Cerebellar nuclear complex (tissue), 1 donor: ENCODE measurements at places on chromosomes 3 and 15.

DNA sequence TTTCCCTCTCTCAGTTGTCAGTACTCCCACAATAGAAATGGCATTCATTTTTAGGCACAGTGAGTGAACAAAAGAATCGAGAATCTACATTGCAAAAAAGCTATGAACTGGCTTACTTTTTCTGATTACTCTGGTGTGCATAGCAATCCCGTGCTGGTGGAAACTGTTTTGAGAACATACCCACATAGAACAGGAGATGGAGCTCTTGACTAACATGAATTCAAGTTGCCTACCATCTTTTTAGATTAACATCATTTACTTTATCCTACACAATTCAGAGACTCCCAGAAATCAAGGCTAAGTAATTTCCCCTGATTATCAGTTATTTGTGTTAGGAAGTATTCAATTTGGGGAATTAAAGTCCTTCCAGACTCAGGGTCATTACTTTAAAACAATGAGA lies 326.6 kb downstream of the ARPP21 start:
- no peak for DNase-seq

DNA sequence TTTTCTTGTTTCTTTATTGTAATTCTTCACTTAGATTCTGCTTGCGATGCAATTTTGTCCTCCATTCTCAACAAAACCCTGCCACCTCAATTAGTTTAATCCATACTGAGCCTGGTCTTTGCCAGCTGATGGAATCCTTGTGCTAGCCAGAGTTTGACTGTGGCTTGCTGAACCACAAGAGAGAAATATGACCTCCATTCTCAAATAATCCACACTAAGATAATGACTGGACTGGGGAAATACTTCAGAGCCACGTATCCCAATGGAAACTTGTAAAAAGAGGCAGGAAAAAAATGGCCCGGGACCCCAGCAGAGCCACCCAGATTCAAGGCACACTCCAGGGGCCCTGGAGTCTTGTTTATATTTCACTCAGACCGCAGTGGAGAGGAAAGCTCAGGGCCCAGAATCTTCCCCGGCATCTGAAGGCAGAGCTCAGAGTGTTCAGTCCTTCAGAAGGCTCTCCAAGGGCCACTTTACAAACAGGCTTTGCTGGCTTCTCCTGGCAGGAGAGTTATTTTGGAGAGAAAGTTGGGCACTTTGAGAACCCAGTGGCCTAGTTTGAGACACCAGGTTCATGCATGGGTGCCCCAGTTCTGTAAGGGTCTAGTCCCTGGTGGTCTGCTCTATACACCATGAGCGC lies 62.7 kb downstream of the SSUH2 start:
- DNase-seq, result no peak

DNA sequence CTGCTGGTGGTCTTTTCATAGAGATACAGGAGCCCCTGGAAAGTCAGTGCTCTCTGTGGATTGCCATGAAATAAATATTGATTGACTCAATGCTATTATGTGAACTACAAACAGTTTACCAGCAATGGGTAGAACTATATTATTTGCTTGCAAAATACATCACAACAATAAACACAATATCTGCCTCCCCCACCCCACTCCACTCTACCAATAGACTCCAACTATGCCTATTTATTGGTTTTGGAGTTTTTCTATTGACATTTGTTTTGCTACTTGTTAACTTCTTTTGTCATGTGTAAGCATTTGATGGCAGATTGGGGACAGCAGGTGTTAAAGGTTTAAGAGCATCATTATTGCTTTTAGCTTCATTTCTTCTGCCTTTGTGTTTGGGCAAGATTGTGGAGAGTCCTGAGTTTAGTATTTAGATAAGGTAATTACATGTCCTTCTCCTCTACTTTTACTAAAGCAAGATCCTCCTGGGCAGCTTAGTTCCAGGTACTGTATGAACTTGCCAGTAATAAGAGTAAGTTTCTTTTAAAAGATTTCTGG lies 8.3 kb downstream of the FNDC3B start:
- DNase-seq, result no peak

DNA sequence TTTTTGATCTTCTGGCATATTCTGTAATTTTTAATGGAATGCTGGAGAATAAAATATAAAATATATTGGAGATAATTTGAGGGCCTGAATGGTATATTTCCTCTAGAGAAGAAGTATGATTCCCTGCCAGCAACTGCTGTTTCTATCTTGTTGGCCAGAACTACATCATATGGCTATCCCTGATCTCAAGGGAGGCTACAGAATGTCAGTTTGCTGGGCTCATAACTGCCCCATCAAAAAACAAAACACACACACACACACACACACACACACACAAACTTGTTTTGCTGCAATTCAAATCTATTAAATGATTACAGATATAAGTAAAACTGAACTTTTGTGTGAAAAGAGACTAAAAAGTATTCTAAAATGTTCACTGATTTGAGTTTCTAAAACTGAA lies 51.0 kb downstream of the RASA2 start:
- DNase-seq, result no peak

DNA sequence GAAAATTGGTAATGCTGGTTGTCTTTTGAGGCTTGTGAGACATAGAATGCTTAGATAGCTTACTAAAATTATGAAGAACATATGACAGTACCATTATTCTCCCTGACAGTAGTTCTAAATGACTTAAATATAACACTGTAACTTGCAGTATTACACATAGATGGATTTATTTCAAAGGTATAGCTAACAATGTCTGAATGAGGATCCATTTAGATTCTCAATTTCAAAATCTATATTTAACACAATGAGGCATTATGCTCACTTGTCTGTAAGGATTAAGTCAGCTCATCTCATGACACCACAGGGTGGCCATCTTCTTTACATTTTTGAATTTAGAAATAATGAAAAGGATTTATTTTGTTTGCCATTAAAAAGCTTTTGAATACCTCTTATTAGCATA lies 108.4 kb downstream of the CCNL1 start:
- DNase-seq, result no peak

DNA sequence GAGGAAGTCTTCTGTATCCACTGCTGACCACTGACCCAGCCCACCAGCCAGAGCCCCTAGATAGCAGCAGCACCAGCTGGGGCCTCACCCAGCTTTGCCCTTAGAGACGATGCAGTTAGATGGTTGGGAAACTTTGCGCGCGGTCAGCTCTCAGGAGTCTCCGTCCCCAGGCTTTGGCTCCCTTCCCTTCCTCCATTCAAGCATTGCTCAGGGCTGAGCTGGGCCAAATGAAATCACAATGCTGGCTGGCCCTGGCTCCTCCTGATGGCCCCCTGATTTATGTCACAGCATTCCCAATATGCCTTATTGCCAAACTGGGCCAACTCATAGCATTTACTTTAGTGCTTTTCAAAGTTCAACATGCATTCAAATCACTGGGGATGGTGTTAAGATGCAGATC lies 34.6 kb upstream of the RHCG start:
- DNase-seq, result no peak

- no peak for DNase-seq
Measured at GRCh38 chr3:105512061-105512460, 145.4 kb downstream of the ALCAM start.

DNA sequence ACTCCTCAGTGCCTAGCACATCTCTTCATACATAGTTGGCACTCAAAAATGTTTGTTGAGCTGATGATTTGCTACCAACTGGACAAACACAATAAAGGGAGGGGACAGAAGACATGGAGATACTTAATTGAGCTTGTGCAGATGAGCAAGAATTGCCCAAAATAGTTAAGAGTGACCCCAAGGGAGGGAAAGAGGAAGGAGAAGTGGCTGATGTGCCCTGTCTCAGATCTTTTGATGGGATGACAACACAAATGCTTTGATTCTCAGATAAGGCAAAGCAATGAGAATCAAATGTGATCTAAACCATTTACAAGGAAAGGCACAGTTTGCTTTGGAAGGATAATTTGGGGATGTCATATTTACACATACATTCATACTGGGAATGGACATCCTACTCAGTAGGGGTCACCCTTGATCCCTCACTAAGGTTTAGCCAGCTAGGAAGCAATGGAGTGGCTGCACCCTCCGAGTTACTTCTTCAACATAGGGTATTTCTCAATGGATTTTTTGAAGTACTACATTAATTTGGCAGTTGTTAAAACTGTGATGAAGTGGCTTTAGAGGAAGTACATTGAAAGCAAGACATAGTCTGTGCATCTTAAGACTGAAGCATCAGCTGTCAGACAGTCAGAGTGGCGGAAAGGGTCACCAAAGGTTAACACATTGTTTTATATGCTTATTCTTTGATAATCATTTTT lies 21.9 kb upstream of the SSR3 start:
- no peak for DNase-seq

DNA sequence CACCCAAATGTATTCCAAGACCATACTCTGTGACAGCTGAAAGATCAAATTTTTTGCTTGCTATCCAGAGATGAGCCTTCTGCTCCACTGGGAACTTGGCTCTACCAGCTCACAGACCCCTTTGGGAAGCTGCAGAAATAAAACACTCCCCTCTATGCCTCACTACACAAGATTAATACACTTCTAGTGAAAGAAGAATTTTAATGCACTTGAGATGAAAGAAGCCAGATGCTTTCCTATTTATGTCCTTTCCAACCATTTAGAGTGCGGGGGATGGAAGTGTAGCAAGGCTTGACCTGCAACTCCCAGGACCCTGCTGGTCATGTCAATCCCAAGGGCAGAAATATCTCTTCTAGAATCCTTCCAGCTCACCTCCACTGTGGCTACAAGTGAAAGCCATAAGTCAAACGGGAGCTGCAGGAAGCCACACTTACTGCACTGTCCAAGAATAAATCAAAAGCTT lies 34.7 kb downstream of the ANXA2 start:
- DNase-seq, result no peak

GRCh38 chr15:73922186-73923151 lies 3.8 kb upstream of the LOXL1 start:
- no peak for DNase-seq

DNA sequence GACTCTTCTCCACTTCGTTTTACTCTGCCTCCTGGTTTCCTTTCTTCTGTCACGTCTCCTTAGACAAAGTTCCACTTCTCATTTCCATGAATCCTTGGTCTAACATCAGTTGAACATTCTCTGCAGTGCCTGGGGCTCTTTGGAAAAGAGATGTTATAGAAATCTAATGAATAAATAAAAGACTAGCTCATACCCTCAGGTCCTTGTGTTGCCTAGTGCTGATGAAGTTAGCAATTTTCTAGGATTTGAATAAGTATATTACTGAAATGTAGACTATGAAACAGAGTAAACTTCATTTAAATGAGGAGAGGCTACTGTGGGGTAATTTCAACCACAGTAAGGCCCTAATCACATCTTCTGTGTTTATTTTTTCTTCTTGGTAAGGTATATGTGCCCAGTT lies 146.9 kb upstream of the CADPS start:
- DNase-seq, result no peak

GRCh38 chr15:99735868-99736267 lies 2.6 kb upstream of the LYSMD4 start:
- DNase-seq, result no peak

- peak; percentile 61 for DNase-seq
Measured at GRCh38 chr3:52437326-52438103, 7.4 kb downstream of the SEMA3G start.

DNA sequence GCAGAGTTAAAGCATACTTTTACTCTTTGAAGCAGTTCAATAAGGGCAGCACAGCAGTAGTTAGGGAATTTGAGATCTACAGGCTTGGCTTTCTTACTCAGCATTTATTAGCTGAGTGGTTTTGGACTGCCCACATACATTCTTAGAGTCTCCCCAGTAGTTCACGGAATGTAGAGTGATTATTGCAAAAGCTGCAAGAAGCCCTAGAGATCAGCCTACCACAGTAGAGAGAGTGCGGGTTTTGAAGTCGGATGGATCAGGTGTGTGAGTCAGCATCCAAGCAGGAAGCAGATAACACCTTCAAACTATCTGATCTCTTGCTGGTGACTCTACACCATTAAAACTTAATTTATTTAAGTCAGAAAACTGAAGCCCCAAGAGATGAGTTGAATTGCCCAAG lies 171.9 kb downstream of the SYNPR start:
- no peak for DNase-seq

GRCh38 chr15:75104804-75105557 lies 81.6 kb downstream of the PPCDC start:
- DNase-seq, result no peak

DNA sequence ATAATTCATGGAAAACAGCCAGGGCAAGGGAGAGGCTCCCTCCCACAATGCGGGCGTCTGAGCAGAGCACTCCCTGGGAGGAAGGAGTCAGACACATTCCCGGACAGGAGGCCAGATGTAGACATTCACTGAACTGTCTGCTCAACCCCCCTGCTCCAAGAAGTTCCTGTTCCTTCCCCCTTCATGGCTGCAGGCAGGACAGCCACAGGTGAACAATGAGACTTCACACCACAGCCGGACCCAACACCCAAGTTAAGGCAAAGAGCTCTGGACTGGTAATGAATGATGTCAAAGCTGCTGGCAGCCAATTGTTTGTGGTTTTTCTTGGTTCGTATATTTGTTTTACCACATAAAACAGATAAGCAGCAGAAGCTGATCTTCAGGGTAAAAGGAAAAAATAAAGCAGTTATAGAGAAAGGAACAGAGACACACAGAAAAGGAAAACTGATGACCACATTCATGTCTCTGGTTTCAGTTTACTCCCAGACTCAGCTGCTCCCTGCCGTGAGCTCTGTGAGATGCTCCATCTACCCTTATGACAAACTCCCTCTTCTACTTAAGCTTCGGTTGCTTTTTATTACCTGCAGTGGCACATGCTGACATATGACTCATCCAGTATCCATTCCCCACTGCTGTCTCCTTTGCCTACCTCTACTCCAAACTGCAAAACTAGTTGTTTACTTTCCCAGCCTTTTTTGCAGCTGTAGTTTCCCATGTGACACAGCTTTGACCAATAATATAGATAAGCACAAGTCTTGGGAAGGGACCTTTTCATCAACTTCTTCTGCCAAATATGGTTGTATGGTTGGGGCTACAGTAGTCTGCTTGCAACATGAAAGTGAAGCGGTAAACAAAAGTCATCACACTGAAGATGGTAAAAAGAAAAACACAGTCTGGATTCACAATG lies 33.1 kb downstream of the DZIP1L start:
- DNase-seq, result no peak

DNA sequence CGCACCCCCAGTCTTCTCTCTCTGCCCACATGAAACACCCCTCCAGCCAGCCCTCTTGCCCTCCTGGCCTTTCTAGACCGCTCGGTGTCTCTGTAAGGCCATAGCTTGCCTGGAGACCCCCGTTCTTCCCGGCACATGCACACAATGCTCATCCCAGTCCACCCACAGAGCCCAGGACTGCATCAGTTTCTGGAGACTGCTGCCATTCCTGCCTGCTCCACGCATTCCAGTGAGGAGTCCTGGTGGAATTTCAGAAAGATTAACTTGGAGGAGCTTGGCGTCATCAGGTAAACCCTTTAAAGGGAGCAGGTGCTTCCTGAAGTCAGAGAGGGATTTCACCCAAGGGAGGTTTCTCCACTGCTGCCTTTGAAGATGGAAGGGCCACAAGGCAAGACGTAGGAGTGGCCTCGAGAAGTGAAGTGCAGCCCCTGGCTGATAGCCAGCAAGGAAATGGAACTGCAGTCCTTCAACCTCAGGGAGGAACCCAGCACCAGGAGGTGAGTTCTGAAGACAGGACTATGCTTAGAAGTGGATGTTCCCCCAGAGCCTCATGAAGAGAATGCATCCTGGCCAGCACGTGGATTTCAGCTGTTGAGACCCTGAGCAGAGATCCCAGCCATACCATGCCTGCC lies 19.2 kb downstream of the SLC41A3 start:
- no peak for DNase-seq

- DNase-seq, result no peak
Measured at GRCh38 chr3:72126441-72127223, 341.7 kb upstream of the PROK2 start.

- no peak for DNase-seq
Measured at GRCh38 chr15:75067123-75067830, 43.9 kb downstream of the PPCDC start.
